ENCODE measurements at places on chromosomes 11 and 22.

- DNase-seq, result no peak
Measured at GRCh38 chr11:68153742-68154141, 32.6 kb upstream of the CHKA start.

DNA sequence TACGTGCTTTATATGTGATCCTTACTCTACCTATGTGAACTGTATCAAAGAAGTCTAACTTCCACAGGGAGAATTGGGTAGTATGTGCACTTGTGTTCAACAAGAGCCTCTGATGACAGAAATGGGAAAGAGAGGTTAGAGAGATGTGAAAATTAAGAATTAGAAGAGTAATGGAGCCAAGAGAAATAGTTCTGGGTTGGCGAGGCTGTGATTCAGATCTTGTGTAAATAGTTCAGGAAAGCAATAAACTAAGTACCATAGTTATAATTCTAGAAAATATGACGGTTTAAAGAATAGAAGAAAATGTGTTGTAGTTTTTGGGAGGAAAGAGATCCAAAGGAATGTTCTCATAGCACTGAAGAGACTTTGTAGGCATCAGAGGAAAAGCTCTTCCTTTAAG, 112.4 kb downstream of the ARHGAP42 start:
- no peak for DNase-seq

- DNase-seq, result no peak
Measured at GRCh38 chr11:128862908-128863660, 4.0 kb downstream of the KCNJ1 start.

DNA sequence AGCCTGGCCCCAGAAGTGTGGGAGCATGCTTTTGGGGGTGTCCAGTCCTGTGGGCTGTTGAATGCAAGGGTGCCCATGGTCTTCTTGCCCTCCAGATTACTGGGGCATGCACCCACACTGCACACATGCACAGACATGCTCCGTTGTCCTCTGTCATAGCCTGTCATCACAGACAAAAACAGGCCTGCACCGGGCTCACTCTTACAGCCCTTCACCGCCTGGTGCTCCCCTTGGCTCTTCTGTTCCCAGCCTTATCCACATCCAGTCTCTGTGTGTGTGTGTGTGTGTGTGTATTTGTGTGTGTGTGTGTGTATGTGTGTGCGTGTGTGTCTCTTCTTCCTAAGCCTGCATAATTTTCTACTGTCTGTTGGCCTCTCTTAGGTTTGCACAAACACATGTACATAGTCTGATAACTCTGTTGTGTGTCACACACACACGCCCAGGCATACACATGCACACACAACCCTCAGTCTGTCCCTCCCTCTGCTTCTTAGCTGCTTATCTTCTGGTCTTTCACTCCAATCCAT, 23.4 kb upstream of the NECTIN1 start:
- no peak for DNase-seq

DNA sequence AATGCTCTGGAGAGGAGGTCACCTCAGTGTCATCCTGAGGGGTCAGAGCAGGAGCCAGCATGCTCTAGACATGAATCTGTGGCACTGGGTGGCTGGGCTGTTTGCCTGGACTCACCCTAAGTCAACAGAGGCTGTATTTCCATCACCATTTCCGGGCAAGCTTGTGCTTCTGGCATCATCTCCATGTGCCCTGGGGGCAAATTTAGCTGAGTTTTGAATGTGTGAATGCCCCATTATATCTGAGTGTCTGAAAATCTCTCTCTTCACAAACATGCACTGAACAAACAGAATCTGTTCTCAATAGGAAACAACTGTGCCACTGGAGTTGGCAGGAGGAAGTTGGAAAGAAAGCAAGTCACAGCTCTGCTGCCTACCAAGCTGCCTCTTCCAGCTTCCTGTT, 356.2 kb downstream of the GRM5 start:
- no peak for DNase-seq

DNA sequence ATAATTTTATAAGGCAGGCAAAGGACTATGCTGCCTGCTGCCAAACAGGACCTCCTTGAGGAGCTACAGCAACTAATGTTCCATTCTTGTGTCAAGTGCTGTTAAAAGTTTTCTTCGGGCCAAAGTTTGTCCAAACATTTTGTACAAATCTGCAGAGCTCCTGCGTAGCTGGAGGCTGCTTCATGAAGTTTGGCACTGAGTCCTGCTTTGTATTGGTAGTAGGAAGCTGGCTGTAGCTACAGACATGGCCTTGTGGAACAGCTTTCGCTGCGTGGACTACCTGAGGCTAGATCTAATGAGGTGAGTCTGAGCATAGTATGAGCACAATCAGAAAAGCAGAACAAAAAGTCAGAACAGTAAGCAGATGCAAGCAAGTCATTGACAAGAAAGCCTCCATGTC, 528.1 kb downstream of the DLG2 start:
- no peak for DNase-seq

DNA sequence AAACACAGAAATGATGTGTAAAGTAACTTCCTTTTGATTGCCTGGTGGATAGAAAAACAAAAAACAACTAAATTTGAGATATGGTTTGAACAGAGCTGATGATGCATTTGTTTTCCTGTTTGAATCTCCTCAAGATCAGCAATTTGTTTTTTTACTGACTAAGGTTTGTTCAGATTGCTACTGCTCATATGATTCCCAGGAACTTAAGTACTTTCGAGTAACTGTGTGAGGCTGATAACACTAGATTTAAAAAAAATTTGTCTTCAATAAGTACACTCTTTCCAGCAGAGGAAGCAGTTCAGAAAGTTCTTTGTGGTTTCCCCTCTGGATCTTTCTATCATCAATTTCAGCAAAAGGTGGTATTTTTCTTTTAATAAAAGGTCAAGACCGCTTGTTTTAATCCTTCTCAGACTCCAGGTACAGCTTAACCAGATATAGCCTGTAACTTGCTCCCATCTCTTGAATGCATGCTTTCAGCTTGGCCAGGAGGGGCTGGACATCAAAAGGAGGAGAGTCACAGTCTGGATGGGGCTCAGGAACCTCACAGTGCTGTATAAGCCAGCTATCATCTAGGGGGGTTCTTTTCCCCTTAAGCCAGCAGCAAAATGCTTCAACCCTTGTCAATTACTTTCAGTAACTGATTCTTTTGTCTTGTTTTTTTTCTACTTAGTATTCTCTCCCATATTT, 12.3 kb upstream of the MS4A6E start:
- no peak for DNase-seq

DNA sequence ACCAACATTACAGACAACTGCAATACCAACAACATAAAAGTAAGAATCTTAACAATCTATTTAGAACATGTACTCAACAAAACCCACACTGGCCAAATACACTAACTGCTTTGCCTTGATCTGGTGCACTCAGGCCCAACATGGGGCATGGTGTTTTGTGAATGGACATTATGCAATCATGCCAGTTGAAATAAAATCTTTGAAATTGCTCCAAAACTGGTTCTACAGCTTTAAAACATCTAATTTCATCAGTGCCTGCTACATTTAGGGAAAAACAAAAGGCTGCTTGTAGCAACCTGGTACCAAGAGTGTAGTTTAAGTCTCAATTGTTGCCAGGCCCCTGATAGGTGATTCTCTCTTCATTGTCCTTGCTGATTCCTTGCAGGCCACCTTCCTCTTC, 3.3 kb upstream of the CTR9 start:
- DNase-seq, result no peak

DNA sequence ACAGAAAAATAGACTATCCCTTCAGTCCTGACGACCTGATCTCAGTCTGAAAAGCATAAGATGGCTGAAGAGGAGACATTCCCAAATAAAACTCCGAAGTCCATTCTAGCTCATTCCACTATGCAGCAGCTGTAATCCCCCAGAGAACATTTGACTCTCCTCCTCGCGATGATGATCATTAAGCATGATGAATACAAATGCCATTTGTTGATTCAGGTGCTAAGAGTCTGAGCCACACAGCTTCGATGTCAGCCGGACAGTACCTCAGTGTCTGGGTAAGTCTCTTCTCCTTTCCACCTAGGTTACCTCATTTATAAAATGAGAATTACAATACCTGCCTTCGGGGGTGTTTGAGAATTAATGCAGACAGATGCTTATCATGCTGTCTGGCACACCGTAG, 94.8 kb downstream of the TENM4 start:
- no peak for DNase-seq

GRCh38 chr11:116302756-116303155, 470.0 kb downstream of the BUD13 start:
- DNase-seq, result no peak

DNA sequence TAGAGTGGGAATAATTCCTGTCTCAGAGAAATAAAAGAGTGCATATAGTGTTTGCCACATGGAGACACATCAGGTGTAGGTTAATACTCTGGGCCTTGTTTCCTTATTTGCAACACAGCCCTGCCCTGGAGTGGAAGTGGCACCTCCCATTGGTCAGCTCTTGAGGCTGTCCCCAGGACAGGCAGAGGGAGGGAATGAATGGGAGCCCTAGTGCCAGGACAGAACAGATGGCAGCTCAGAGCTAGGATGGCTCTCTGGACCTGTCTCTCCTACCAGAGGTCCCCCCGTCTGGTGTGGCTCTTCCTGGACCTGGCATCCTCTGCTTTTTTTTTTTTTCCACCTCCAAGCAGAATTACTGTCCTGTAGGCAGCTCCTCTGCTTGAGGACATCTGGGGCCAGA, 35.6 kb downstream of the LIMK2 start:
- no peak for DNase-seq

DNA sequence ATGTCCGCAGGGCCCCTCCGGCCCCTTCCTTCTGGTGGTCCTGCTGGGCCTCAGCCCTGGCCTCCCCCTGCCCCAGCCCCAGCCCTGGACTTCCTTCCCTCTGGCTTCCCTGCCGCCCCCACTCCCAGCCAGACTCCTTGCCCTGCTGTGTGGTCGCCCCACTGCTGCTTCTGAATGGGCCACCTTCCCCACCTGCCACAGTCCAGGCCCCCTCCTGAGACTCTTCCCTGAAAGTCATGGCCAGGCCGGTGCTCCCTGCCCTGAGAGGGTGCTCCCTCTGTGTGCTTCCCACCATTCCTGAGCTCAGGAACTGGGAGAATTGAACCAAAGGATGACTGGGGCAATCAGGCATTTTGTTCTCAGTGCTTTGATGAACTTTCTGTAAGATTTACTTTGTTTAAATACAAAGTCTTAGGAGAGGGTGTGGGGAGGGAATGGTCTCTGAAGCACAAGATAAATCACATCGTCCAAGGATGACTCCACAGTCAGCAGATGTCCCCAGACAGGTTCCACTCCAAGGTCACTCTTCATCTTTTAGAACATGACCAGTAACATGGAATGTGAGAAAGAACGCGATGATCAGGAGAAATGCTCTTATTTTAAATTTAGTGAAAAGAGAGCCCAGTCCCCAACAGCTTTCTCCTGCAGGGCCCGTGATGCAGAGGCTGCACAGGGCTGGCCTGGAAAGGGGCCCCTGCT, 774 bp downstream of the APOBEC3D start:
- DNase-seq, result peak; percentile 17

- no peak for DNase-seq
Measured at GRCh38 chr22:44204739-44205515, 24.2 kb downstream of the PARVG start.

GRCh38 chr11:61547246-61547645, 33.6 kb downstream of the SYT7 start:
- DNase-seq, result no peak

GRCh38 chr11:118338637-118339061, 3.9 kb downstream of the CD3D start:
- peak; percentile 77 for DNase-seq

DNA sequence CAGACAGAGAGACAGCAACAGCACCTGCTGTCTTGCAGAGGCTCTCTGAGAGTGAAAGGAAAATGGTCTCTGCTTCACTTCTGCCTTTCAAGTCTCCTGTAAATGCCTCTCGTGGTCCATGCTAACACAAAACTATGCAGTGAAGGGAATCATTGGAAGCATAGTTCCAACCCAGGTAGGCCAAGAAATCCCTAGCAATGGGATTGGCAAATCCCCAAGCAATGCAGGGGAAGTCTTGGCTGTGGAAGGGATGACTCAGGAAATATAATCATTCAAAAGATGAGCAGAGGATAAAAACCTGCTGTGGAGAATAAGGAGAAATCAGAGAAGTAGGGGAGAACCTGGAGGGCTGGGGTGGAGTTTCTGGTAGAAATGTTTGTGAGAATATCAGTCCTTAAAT, 216.1 kb upstream of the ZBED5 start:
- no peak for DNase-seq

GRCh38 chr22:36303115-36303467, 50.2 kb downstream of the APOL1 start:
- no peak for DNase-seq

GRCh38 chr11:126655807-126656128, 300.3 kb downstream of the ST3GAL4 start:
- no peak for DNase-seq

- peak; percentile 85 for DNase-seq
Measured at GRCh38 chr11:62546244-62546928, at the start of gene AHNAK. Gene AHNAK, minus strand, starts transcription at chr11:62546806. Its CDS starts 10,708 bp downstream, at chr11:62536098.

DNA sequence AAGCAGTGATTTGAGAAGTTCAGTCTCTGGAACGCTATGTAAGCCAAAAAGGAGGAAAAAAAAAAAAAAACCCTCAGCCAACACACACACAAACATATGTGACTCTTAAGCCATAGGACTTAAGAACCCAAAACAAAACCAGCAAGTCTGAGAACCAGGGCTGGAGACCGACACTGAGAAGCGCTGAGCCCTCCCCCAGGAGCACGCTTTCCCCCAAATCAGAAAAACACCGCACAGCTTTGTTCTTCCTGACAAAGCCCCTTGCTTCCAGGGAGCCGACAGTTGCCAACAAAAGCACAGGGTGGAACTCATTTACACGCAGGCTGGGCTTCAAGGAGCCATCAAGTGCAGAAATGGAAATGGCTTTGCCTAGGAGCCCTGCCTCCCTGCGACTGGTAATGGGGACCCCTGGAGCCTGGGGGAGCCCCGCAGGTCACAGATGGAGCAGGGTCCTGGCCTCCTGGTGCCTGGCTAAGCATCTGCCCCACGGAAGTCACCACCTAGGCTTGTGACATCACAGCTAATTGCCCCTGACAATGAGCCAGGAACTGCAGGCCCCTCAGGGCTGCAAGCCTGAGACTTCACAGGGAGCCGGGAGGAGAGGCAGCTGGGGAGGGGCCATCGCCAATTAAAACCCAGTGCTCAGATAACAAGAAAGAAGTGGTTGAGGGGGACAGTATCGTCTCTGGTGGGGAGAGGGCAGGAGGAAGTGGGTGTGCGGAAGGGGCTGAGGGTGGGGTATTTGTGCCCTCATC, 66.9 kb downstream of the NFAM1 start:
- DNase-seq, result no peak

DNA sequence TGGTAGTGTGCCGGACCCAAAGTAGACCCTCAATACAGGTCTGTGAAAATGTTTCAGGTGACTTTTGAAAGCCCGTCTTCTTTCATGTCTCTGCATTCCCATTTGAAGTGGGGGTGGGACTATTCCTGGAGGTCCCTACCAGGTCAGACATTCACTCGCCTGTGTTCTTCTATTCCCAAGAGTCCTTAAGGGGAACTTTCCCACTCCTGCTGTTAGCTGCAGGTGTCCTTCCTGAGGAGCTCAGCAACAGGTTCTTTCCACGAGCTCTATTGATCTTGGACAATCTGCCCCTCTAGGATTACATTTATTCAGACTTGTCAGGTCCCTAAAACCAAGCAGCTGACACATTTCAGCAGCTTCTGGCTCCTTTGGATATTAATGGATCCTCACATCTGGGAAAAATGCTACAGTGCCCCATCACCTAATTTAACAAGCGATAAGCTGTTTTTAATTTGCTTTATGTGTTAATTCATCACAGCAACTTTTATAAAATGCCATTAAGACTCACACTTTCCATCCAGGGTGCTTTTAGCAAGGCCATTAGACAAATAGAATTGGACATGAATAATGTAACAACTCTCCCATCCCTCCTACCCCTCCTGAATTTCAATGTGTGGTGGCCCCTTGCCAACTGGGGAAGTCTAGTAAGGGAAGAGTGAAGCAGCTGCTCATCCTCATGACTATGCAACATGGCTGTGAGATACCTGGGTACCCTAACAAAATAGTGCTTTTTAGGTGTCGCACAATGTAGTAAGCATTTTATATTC, 259.5 kb upstream of the CCDC90B start:
- DNase-seq, result no peak
